ENCODE measurements at places on chromosomes 16 and 17. TPM values are rescaled to one million over a fixed set of nuclear protein-coding genes. Genes with fewer than 3 reads are reported as not detected.

NPIPB6 gene
- total RNA-seq = 4.1 TPM

ARL5C gene
- 0.28 TPM for total RNA-seq

GSDMA gene
- total RNA-seq = not detected

SLC52A1 gene
- not detected for total RNA-seq

GP1BA gene
- not detected for total RNA-seq

TPSD1 gene
- 5.3 TPM for total RNA-seq

NHLRC4 gene
- total RNA-seq = 1.5 TPM

PRAC1 gene
- 9.1 TPM for total RNA-seq

TEX14 gene
- 0.14 TPM for total RNA-seq

CA4 gene
- total RNA-seq = not detected

NEURL4 gene
- 16.7 TPM for total RNA-seq

KRTAP1-1 gene
- total RNA-seq = not detected

CEP112 gene
- total RNA-seq = 15.1 TPM

CARD14 gene
- total RNA-seq = not detected

TMEM220 gene
- 15.2 TPM for total RNA-seq

CYGB gene
- total RNA-seq = 18.6 TPM

GPR179 gene
- not detected for total RNA-seq

MYH8 gene
- total RNA-seq = not detected

TCAP gene
- total RNA-seq = 0.68 TPM

HIC1 gene
- total RNA-seq = 10.4 TPM

LYRM9 gene
- total RNA-seq = 27.1 TPM

PLXDC1 gene
- 13.0 TPM for total RNA-seq

HEATR9 gene
- total RNA-seq = not detected

SMTNL2 gene
- 1.9 TPM for total RNA-seq

CPD gene
- total RNA-seq = 44.9 TPM

EXOC3L1 gene
- 1.6 TPM for total RNA-seq

CLEC19A gene
- total RNA-seq = not detected

All from sigmoid colon (tissue), 7 donors.